ENCODE measurements at places on chromosomes 1 and 21. TPM values are rescaled to one million over a fixed set of nuclear protein-coding genes. Genes with fewer than 3 reads are reported as not detected.
A peak's percentile ranks its signal among the peaks of the same experiment; 100 is the strongest.

Gene ZMYND12
- total RNA-seq = 1.7 TPM

Gene GNAT2
- total RNA-seq = 0.17 TPM

- DNase-seq = peak; percentile 56
Measured at GRCh38 chr21:33362044-33362555, 37.3 kb downstream of the IFNAR1 start.

- no peak for DNase-seq
Measured at GRCh38 chr1:24142546-24143534, at the start of gene IL22RA1. TSS of gene IL22RA1 (minus strand) at chr1:24143140. CDS start at chr1:24143082, 58 bp downstream.

GRCh38 chr1:23601968-23602876, 42.9 kb upstream of the ID3 start:
- DNase-seq = no peak

DNA sequence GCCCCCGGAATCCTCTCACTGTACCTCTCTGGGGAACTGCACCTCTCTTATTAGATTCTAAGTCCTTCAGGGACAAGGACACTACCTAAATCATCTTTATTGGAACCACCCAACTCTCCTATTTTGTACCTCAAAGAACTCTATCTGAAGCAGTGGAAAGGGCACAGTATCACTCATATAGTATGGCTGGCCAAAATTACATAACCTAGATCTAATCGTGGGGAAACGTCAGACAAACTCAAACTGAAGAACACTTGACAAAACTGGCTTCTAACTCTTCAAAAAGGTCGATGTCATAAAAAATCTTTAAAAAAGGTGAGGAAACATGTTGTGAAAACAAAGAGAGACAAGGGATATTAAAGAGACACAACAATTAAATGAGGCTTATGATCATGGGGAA, 210.0 kb downstream of the SLC45A1 start:
- DNase-seq = no peak

GRCh38 chr21:21898801-21899200, 900.6 kb downstream of the NCAM2 start:
- DNase-seq = no peak

GRCh38 chr1:220184506-220184905, 87.7 kb downstream of the RAB3GAP2 start:
- no peak for DNase-seq

GRCh38 chr1:79633456-79633855, 626.9 kb upstream of the ADGRL4 start:
- DNase-seq = no peak

DNA sequence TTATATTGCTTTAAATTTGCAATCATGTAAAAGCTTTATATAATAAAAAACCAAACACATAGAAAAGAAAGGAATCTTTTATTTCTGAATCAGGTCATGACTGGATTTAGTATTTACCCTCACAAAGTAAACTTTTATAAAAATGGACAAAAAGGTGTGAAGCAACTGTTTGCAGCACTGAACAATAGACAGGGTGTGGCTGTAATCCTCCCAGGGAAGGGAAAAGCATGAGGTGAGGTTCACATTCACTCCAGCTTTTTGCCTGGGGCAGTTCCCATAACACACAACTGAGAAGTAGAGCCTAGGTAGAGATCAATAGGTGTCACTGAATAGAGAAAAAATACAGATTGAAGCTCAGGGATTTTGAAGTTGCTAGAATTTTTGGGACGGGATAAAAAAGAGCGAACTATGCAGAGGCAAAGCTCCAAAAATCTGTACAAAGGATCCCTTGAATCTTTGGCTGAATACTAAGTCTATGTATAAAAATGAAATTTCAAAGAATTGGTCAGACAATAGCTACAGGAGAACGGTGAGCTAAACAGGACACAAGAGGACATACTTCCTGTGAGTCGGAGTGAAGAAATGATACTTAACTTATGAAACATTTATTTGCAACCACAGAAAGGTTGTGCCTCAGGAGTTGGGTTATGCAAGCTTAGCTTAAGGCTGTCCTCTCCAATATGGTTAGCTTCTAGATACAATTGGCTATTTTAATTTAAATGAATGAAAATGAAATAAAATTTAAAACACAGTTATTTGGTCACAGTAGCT, 162.0 kb upstream of the ZP4 start:
- no peak for DNase-seq

Gene FAM151A
- not detected for total RNA-seq

Gene NEK2
- 41.9 TPM for total RNA-seq

- peak; percentile 42 for DNase-seq
Measured at GRCh38 chr1:156582388-156583017, 3.0 kb downstream of the TTC24 start.

DNA sequence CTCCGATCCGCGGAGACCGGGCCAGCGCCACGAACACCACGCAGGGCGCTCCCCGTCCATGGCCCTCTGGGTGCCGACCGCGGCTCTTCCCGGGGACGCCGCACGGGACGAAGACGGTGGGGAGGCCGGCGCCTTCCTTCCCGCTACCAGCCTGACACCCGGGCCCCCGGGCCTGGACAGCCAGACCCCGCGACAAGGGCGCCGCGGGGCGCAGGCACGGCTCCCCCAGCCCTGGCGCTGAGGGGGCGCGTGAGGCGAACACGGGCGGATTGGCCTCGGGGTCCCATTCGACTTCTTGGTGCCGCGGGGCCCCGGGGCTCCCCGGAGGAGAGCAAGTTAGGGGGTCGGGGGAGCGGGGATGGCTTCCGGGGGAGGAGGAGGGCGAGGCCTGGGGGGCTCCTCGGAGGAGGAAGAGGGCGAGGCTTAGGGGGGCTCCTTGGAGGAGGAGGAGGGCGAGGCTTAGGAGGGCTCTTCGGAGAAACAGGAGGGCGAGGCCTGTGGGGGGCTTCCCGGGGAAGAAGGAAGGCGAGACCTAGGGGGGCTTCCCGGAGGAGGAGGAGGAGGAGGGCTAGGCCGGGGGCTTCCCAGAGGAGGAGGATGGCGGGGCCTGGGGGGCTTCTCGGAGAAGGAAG, 537 bp upstream of the KLHL17 start:
- no peak for DNase-seq

GRCh38 chr1:219041818-219042217, 131.9 kb upstream of the LYPLAL1 start:
- no peak for DNase-seq

DNA sequence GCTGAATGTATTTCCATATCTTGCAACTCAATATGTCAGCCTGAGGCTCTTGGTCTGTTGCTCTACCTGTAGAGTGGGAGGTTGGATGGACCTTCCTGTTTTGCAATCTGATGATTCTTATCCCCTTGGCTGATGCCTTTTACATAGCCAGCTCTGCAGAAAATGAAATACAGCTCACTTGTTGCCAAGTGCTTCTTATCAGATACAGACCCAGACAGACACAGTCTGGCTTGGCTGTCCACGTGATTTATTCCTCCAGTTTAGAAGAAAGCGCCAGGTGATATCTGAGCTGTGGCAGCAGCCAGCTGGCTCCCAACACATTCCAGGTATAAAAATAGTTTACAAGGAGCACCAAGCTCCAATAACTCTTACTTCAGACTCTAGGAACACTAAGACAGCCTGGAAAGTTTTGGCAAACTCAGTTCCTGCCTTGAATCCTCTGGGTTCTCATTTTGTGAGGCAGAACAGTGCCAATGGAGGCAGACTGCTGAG, 479.2 kb upstream of the USP24 start:
- DNase-seq = no peak

DNA sequence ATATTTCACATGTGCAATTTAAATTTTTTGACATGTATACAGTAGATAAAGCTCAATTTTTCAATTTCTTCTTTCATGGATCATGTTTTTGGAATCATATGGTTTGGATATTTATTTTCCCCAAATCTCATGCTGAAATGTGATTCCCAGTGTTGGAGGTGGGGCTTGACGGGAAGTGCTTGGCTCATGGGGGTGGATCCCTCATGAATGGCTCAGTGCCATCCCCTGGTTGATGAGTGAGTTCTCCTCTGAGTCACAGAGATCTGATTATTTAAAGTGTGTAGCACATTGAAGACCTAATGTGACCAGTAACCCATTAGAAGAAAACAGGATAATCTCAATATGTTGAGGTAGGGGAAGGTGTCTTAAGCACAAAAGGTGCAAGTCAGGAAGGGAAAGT, 9.1 kb upstream of the IFI16 start:
- no peak for DNase-seq

DNA sequence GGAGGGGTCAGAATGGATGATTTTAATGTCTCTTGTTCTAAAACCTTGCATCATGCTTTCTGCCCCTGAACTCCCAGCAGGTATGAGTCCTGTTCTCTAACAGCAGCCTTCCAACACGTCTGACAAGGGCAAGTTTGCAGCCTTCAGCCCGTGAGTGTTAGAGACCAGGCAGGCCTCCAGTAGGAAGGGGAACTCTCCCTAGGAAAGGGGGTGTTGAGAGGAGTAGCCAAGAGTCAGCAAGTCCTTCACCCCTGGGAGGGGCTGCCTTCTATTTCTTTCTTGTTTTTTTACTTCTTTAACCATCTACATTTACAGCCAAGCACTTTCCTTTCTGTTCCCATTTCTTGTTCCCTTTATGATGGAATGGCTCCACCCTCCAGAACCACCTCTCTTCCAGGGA, 14.2 kb downstream of the BATF3 start:
- DNase-seq = no peak

Gene TNFRSF18
- total RNA-seq = 324 TPM

Data from activated T-cell treated with anti-CD3 and anti-CD28 coated beads, Interleukin-2, amount 50 U/mL, for 72 hours (primary cell).